ENCODE measurements at places on chromosomes 3 and 15.

DNA sequence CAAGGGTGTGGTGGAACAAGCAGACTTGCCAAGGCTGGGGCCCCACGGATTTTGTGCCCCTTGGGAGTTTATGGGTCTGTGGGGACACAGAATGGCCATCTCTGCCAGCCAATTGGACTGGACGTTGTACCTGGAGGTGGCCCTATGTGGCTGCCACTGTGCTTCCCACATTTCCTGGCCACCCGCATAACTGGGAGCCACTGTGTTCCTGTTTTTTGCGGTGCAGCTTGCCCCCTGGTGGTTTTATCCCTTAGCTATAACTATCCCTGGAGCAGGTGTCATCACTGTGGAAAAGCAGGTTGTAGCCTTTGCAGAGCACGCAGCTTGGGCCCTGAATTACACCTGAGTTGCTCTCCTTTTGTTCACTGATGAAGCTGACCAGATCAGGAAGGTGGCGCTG, 306.3 kb downstream of the ZPLD1 start:
- no peak for DNase-seq

GRCh38 chr3:111748132-111748531, 110.9 kb upstream of the PHLDB2 start:
- DNase-seq, result no peak

- no peak for DNase-seq
These were observed 48.7 kb downstream of the EFCAB12 start for GRCh38 chr3:129379582-129380358.

DNA sequence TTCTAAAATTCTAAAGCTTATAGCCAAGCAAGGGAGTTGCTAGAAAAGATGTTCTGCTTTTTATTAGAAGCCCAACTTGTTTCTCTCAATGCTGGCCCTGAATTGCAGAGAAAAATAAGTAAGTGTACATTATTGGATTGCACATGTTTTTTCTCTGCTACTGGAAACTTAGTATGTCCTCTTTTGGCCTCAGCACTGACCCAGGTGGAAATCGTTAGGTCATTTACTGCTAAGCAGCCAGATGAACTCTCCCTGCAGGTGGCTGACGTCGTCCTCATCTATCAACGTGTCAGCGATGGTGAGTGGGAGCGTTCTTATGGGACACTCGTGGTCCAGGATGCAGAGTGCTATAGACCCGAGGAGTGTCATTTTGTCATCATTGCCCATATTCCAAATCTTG, 69.8 kb downstream of the DHX36 start:
- no peak for DNase-seq

GRCh38 chr3:77718311-77718710, 678.4 kb downstream of the ROBO2 start:
- DNase-seq, result peak; percentile 65

DNA sequence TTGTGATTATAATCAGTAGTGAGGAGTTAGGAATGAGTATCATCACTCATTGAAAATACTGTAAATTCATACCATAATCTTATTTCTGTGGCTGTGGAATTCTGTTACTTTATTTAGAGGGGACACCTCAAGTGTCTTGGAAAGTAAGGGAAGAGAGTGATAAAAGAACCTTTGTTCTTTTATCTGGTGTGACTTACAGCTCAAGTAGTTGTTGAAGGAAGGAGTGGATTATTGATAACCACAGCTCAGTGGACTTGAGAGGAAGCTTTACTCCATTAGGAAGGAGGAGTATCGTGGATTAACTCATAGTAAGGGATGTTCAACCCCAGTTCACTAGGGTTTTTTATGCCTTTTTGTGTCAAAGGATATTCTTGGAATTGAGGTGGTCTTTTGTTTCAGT, 32.2 kb upstream of the FAH start:
- no peak for DNase-seq

GRCh38 chr3:169295912-169296570, 367.5 kb downstream of the MECOM start:
- no peak for DNase-seq

GRCh38 chr15:49847423-49848281, 226.8 kb downstream of the DTWD1 start:
- DNase-seq, result no peak

DNA sequence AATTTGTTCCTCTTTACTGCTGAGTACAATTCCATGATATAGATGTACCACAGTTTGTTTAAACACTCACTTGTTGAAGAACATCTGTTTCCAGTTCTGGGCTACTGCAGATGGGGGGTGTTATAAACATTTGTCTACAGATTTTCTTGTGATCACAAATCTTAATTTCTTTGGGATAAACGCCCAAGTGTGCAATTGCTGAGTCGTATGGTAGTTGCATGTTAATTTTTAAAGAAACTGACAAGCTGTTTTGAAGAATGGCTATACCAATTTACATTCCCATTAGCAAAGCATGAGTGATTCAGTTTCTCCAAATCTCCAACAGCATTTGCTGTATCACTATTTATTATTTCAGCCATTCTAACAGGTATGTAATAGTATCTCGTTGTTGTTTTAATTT, 242.0 kb upstream of the MRPL3 start:
- no peak for DNase-seq
